ENCODE measurements at places on chromosomes 7 and 10. TPM values are rescaled to one million over a fixed set of nuclear protein-coding genes. Genes with fewer than 3 reads are reported as not detected.

- no peak overlapping the region for H3K4me3 ChIP-seq
- DNase-seq: peak; percentile 32
- no peaks in the 10 kb centered on the region for H3K36me3 ChIP-seq
- H3K27ac ChIP-seq: no peak overlapping the region
These were observed 544 bp downstream of the GPRIN2 start for GRCh38 chr10:46555713-46556514.

The FOXI2 gene
- total RNA-seq: not detected

- no peaks in the 10 kb centered on the region for H3K27me3 ChIP-seq
- DNase-seq: peak; percentile 17
- no peak overlapping the region for H3K4me3 ChIP-seq
- H3K27ac ChIP-seq: no peak overlapping the region
These were observed 47.3 kb upstream of the INSYN2A start for GRCh38 chr10:127243490-127244272.

- H3K4me1 ChIP-seq: no peaks in the 10 kb centered on the region
- H3K36me3 ChIP-seq: no peaks in the 10 kb centered on the region
- DNase-seq: no peak
- no peak overlapping the region for H3K4me3 ChIP-seq
These were observed 424.2 kb upstream of the CNTNAP2 start for GRCh38 chr7:145692237-145692950.

DNA sequence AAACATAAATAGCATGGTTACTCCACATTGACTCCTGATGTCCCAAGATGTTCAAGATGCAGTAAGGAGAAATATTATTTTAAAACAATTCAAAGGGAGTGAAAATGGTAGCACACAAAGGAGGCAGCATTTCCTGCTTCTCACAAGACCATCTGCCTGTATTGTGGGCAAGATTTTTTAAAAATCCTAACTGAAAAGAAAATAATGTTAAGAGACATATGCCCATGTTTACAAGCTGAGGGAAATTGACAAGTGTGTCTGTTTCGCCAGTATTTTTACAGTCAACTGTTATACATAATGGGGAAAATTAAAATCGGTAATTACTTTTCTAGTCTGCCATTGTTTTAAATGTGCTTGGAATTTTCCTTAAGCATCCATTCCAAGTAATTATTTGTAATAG lies 646.2 kb upstream of the C7orf33 start:
- no peaks in the 10 kb centered on the region for H3K27me3 ChIP-seq
- no peak overlapping the region for H3K4me3 ChIP-seq
- no peaks in the 10 kb centered on the region for H3K4me1 ChIP-seq
- H3K27ac ChIP-seq: no peak overlapping the region

The RP9 gene
- 20.3 TPM for total RNA-seq

DNA sequence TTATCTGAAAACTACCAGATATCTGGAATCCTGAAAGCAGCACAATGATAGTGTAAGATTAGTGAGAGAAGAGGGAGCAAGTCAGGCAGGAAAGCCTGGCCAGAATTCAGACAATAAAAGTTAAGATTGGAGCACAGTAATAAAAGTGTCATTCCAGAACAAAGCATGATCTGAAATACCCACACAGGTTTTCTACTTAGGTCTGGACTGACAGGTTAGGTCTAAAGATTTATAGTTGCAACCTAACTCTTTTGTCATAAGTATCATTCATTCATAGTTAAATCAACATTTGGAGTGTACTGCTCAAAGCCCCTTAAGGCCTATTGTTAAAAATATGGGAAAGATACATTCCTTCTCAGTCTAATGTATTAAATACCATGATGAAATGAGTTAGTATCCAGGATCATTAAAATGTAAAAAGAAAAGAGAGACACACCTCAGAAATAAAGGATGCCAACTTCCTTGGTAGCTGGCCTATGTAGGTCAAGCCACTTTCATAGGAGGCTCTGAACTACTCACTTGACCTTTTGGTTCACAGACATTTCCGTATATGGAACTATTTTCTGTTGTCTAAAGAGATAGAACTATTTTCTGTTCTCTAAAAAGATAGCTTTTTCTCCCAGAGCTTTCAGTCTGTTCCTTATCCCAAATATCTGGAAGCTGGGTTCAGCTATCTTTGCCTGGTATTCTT lies 105.2 kb downstream of the FAS start:
- no peak overlapping the region for H3K27ac ChIP-seq
- no peaks in the 10 kb centered on the region for H3K4me1 ChIP-seq
- no peak for DNase-seq

DNA sequence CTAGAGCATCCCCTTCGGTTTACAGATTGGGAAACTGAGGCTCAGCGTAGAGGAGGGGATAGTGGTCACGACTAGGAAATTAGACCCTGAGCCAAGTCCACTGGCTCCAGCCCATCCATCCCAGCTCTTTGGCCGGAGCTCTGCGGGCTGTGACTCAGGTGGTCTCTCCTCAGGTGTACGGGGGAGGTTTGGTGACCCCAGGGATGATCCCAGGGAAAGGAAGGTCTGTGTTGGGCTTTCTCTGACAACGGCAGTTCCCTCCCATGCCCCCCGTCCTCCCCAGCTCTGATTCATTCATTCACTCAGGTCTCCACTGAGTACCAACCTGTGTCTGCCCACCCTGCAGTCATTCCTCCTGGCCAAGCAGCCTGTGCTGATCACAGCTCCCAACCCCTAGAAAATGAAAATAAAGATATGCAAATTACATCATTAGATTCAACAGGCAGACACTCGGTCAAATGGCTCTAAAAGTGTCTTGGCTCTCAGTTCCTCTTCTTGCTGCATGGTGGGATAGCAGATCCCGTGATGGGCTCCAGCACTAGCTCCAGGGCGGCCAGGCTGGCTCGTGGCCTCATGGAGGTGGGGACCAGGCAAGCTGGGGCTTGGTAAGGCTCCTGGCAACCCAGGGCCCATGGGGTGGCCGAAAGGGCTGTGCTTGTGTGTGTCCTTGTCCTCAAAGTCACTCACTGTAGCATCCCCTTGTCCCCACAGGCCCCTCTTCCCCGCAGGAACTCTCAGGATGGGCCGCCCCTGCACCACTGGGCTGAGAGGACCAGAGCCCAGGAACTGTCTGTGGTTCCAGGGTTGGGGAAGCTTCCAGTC lies 37.8 kb downstream of the CLRN3 start:
- H3K27me3 ChIP-seq: no peaks in the 10 kb centered on the region
- no peaks in the 10 kb centered on the region for H3K36me3 ChIP-seq

DNA sequence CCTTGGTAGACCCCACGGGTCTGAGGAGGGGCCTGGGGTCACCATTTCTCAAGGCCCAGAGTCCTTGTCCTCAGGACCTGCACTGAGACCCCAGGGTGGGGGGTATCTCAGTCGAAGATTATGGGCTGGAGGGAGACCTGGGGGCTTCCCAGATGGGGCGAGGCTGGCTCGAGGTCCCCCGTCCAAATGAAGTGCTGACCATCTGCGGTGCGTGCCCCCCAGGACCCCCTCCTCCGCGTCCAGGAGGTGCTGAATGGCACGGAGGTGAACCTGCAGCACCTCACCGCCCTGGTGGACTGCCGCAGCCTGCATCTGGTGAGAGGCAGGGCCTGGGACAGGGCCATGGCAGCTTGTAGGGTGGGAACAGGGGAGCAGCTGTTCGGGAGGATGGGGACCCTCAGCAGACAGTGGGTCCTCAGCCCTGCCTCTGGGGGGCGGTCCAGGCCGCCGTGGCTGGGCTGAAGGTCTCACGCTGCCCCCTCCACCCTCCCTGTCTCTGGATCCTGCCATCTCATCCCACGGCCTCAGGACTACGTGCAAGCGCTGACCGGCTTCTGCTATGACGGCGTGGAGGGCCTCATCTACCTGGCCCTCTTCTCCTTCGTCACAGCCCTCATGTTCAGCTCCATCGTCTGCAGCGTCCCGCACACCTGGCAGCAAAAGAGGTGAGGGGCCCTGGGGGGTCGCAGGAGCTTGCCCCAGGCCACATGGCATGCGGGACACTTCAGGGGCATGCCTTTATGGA lies 24.3 kb downstream of the TTYH3 start:
- no peak for DNase-seq
- no peak overlapping the region for H3K4me3 ChIP-seq
- no peaks in the 10 kb centered on the region for H3K4me1 ChIP-seq
- H3K27ac ChIP-seq: no peak overlapping the region
- no peaks in the 10 kb centered on the region for H3K36me3 ChIP-seq

The CPA1 gene
- total RNA-seq: not detected

- H3K4me3 ChIP-seq: no peak overlapping the region
- no peak for DNase-seq
- peaks cover 86% of the 10 kb centered on the region for H3K4me1 ChIP-seq
- no peaks in the 10 kb centered on the region for H3K27me3 ChIP-seq
- peak overlapping the region; percentile 21 for H3K27ac ChIP-seq
These were observed 45.3 kb downstream of the RGS10 start for GRCh38 chr10:119497243-119497642.

DNA sequence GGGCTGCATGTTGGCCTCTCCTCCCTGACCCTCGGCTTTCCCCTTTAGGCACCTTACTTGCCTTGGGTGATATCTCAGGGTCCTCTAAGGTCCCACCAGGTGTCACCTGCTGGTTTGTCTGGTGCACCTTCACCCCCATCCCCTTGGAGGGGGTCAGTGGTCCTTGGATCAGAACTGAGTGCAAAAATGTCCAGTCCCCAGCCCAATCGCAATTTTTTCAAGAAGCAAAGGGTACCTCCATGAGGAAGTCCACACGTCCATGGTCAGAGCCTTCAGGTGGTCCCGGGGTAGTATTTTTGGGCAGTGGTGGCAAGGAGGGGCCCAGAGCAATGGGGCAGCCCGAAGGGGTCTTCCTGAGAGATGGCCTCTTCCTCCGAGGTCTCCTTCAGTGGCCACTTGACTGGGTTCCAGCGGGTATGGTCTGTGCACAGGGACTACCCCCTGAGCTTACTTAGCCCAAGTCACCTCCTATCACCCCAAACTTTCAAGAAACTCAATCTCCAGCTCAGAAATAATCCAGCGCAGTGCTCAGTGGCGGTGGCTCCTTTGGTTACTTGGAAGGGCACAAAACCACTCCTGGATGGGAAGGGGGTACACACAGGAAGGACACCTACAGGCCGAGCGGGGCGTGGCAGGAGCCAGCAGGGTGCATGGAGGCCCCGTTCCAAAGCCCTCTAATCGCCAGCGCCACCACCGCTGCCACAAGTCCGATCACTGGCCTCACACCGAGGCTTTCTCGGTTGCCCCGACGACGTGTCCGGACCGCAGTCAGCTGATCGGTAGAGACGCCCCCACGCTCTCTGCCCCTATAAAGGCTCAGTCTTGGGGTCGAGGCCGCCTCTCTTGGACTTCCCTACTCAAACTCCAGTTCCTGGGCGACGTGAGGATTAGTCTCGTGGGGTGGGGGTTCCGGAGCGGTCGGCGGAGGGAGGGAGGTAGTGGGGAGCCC lies 4.5 kb downstream of the SAP25 start:
- peaks cover 56% of the 10 kb centered on the region for H3K4me1 ChIP-seq
- peak overlapping the region; percentile 22 for H3K27ac ChIP-seq
- DNase-seq: peak; percentile 47
- H3K27me3 ChIP-seq: no peaks in the 10 kb centered on the region
- H3K36me3 ChIP-seq: peaks cover 24% of the 10 kb centered on the region
- peak overlapping the region; percentile 46 for H3K4me3 ChIP-seq

The ASCC1 gene
- 16.5 TPM for total RNA-seq

The DENND10 gene
- 40.4 TPM for total RNA-seq

- peaks cover 34% of the 10 kb centered on the region for H3K4me1 ChIP-seq
- no peak for DNase-seq
- peaks cover 2% of the 10 kb centered on the region for H3K27me3 ChIP-seq
- H3K4me3 ChIP-seq: peak overlapping the region; percentile 78
- peaks cover 3% of the 10 kb centered on the region for H3K36me3 ChIP-seq
These were observed 625 bp downstream of the RP9 start for GRCh38 chr7:33108554-33109004.

The ADAM22 gene
- total RNA-seq: 0.60 TPM

- no peaks in the 10 kb centered on the region for H3K27me3 ChIP-seq
- no peak overlapping the region for H3K27ac ChIP-seq
- H3K4me3 ChIP-seq: no peak overlapping the region
- H3K36me3 ChIP-seq: peaks cover 36% of the 10 kb centered on the region
- peaks cover 35% of the 10 kb centered on the region for H3K4me1 ChIP-seq
These were observed 77.6 kb downstream of the RNF216 start for GRCh38 chr7:5703572-5704533.

GRCh38 chr7:155739538-155740143 lies 72.6 kb downstream of the SHH start:
- H3K27ac ChIP-seq: no peak overlapping the region
- peaks cover 8% of the 10 kb centered on the region for H3K4me1 ChIP-seq
- H3K4me3 ChIP-seq: no peak overlapping the region
- no peak for DNase-seq
- H3K36me3 ChIP-seq: peaks cover 69% of the 10 kb centered on the region
- H3K27me3 ChIP-seq: no peaks in the 10 kb centered on the region

- H3K27ac ChIP-seq: no peak overlapping the region
- H3K4me3 ChIP-seq: no peak overlapping the region
- DNase-seq: no peak
- no peaks in the 10 kb centered on the region for H3K27me3 ChIP-seq
- H3K36me3 ChIP-seq: no peaks in the 10 kb centered on the region
These were observed 107.3 kb upstream of the KDM7A start for GRCh38 chr7:140284062-140284461.

GRCh38 chr10:34423673-34424625 lies 391.1 kb downstream of the PARD3 start:
- no peak overlapping the region for H3K27ac ChIP-seq
- no peaks in the 10 kb centered on the region for H3K27me3 ChIP-seq
- H3K4me3 ChIP-seq: no peak overlapping the region
- H3K4me1 ChIP-seq: no peaks in the 10 kb centered on the region
- H3K36me3 ChIP-seq: no peaks in the 10 kb centered on the region

The HOXA10 gene
- not detected for total RNA-seq

The PNLIPRP3 gene
- not detected for total RNA-seq

DNA sequence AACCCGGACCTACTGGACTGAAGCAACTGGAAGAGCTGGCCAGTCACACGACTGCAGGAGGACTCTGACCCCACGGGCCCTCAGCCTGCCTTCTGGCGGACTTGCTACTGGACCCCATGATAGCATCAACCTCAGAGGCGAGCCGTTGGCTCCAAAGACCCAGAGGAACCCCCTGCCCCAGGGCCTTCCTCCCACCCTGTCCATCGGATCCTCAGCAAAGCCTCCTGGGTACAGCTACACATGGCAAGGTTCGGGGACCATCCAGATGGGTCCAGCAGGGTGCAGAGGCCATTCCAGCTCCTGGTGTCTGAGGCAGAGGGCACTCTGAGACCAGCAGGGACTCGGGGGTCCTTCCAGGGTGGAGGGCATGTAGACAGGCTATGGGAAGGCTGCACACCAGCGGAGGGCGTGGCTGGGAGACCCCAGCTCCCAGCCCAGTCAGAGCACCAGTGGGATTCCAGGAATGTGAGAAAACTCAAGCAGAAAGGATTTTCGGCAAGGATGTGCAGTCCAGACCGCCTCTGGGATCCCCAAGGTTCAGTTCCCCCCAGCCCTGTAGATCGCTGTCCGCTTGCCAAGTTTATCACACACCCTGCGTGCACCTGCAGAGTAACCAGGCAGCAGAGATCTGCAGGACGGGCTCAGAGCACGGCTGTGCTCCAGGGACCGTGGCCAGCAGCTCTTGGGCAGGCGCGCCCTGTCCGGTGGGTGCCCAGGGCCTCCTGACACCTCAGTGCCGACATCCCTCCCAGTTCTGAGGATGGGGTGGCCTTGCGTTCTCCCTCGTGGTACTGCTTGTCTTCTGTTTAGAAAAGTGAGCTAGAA lies 89.8 kb upstream of the PPP2R2D start:
- no peaks in the 10 kb centered on the region for H3K36me3 ChIP-seq
- H3K27ac ChIP-seq: no peak overlapping the region
- no peaks in the 10 kb centered on the region for H3K4me1 ChIP-seq
- peaks cover 6% of the 10 kb centered on the region for H3K27me3 ChIP-seq

- DNase-seq: no peak
- H3K36me3 ChIP-seq: no peaks in the 10 kb centered on the region
- H3K4me3 ChIP-seq: no peak overlapping the region
- H3K27ac ChIP-seq: no peak overlapping the region
These were observed 67.2 kb downstream of the RAMP3 start for GRCh38 chr7:45224832-45225231.

The XRCC2 gene
- total RNA-seq: 0.41 TPM
